Activated B cell treated with CpG ODN at 0.5 μM for 24 hours (primary cell): ENCODE measurements at places on chromosomes 16 and 17. TPM values are rescaled to one million over a fixed set of nuclear protein-coding genes. Genes with fewer than 3 reads are reported as not detected.

DNA sequence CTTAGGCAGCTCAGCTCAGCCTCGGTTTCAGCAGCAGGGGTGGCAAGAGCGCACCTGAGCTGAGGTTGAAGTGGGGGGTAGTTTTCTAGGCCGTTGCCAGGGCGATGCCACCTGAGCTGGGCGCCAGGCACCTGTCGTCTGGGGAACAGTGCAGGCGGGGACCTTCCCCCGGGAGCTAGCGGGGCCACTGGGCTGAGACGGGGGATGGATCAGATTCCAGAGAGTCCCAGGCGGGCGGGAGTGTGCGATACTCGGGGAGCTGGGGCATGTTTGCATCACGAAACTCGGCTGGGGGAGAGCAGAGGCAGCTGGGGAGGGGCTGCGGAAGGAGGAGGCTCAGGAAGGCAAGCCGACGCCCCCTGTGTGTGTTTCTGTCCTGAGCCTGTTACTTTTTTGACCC lies 477 bp upstream of the CLDN9 start:
- peaks cover 19% of the 10 kb centered on the region for H3K4me1 ChIP-seq
- no peak for DNase-seq
- H3K4me3 ChIP-seq: no peak overlapping the region
- H3K27me3 ChIP-seq: peaks cover 20% of the 10 kb centered on the region
- no peak overlapping the region for H3K27ac ChIP-seq

DNA sequence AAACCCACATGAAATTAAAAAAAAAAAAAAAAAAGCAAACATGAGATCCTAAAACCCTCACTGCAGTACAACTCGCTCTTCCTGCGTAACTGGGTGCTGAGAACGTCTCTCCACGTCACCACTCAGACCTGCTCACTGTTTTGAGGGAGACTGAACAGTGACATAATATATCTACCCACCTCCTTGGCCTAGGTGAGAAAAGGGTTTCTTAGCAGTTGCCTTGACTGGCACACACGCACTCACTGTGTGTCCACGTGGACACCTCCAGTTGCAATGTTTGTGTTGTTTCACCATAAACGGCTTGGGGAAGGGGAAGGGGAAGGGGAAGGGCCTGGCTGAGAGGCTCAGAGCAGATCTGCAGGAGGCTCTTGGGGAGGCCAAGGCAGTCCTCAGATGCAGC lies 32.0 kb downstream of the FANCA start:
- H3K27me3 ChIP-seq: no peaks in the 10 kb centered on the region
- H3K36me3 ChIP-seq: peaks cover 3% of the 10 kb centered on the region
- DNase-seq: no peak

The SHISA9 gene
- total RNA-seq: 0.02 and 0.07 TPM in 2 replicates

- H3K4me3 ChIP-seq: no peak overlapping the region
- peaks cover 12% of the 10 kb centered on the region for H3K4me1 ChIP-seq
- H3K36me3 ChIP-seq: no peaks in the 10 kb centered on the region
- no peaks in the 10 kb centered on the region for H3K27me3 ChIP-seq
These were observed 3.4 kb downstream of the TBC1D24 start for GRCh38 chr16:2478279-2478678.

The SMIM5 gene
- total RNA-seq: 1.1 and 1.7 TPM in 2 replicates
